ENCODE measurements at places on chromosomes 1 and 21. TPM values are rescaled to one million over a fixed set of nuclear protein-coding genes. Genes with fewer than 3 reads are reported as not detected.

DNA sequence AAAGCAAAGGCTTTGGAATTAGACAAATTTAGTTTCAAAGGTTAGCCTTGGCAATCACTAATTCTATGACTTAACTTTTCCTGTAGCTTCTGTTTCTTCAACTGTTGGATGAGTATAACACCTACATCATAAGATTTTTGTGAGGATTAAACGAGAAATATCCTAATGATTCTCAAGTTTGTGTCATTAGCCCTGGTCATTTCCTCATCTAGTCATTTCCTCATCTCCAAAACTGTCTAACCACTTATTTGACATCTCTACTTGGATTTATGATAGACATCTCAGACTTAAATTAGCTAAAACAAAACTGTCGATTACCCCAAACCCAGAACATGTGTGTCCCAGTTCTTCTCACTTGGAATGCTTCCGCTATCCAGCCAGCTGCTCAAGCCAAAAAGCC, 80.2 kb upstream of the CHODL start:
- H3K36me3 ChIP-seq: no peaks in the 10 kb centered on the region
- H3K4me3 ChIP-seq: no peak overlapping the region
- no peaks in the 10 kb centered on the region for H3K27me3 ChIP-seq
- no peak overlapping the region for H3K27ac ChIP-seq

- no peak overlapping the region for H3K4me3 ChIP-seq
- H3K4me1 ChIP-seq: peaks cover 2% of the 10 kb centered on the region
- H3K27ac ChIP-seq: no peak overlapping the region
- H3K27me3 ChIP-seq: no peaks in the 10 kb centered on the region
Measured at GRCh38 chr1:245036102-245036501, 118.7 kb upstream of the KIF26B start.

DNA sequence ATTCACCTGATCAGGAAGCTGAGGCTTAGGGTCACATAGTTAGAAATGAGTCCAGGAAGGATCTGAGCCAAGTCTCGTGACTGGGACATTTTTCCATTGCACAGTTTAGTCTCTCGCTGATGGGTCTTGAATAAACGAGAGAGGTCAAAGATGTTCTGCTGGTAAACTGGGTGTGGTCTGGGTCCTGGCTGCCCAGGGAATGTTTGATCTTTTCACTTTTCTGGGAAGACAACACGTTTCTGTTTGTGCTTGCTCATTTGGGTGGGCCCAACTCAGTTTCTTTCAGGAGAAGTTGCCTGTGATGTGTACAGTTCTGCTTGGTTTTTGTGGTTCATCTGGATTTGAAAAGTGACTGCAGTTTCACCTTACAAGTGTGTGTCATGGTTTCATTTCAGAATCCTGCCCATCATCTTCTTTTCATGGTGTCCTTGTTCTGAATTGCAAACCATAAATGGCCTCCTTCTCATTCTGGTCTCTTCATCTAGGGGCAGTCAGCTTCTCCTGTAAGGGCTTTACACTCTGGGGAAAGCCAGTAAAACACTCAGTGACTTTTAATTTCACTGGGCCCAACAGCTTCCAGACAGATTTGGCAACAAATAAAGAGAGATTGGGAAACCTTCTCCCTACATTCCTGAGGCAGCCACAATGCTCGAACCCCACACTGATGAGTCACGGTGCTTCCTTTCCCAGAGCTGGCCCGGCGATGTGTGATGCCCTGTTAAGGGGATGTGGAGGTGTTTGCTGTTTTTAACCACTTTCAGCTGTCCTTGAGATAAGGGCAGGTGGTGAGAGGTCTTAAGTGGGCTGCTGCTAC, 7.2 kb upstream of the TACSTD2 start:
- no peak overlapping the region for H3K27ac ChIP-seq
- no peak overlapping the region for H3K4me3 ChIP-seq
- no peaks in the 10 kb centered on the region for H3K36me3 ChIP-seq
- no peaks in the 10 kb centered on the region for H3K4me1 ChIP-seq
- H3K27me3 ChIP-seq: no peaks in the 10 kb centered on the region

The VWA1 gene
- 13.0 TPM for total RNA-seq

The SPRR2E gene
- not detected for total RNA-seq
